Activated naive CD4-positive, alpha-beta T cell treated with anti-CD3 and anti-CD28 coated beads for 36 hours (primary cell): ENCODE measurements at places on chromosomes 6 and 20. TPM values are rescaled to one million over a fixed set of nuclear protein-coding genes. Genes with fewer than 3 reads are reported as not detected.

The PPARD gene
- total RNA-seq, result 11.2 TPM

The TPX2 gene
- total RNA-seq, result 175 TPM

The DEFB124 gene
- total RNA-seq, result not detected

DNA sequence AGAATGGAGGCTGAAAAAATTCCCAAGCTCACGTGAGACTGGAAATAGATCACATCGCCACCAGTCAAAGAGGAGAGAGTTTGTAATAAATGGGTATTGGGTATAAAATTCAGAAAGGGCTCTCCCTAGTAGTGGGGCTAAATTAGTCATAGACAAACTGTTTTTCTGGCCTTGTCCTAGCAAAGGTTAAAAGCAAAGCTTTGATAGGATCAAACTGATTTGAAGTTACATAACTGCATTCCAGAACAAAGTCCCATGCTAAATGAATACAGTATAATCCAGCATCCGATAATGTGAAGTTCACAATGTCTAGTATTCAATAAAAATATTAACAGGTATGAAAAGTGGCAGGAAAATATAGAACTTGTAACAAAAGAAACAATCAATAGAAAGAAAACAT, 149.8 kb upstream of the ATXN1 start:
- no peak overlapping the region for H3K27ac ChIP-seq
- no peak overlapping the region for H3K4me3 ChIP-seq
- H3K36me3 ChIP-seq, result no peaks in the 10 kb centered on the region
- DNase-seq, result no peak
- H3K27me3 ChIP-seq, result peaks cover 9% of the 10 kb centered on the region

The ADAM33 gene
- not detected for total RNA-seq

The PXDC1 gene
- 0.17 TPM for total RNA-seq

The BNIP5 gene
- not detected for total RNA-seq

The SLC2A10 gene
- total RNA-seq, result not detected

- H3K4me1 ChIP-seq, result peaks cover 24% of the 10 kb centered on the region
- peaks cover 61% of the 10 kb centered on the region for H3K36me3 ChIP-seq
- no peaks in the 10 kb centered on the region for H3K27me3 ChIP-seq
- H3K27ac ChIP-seq, result peak overlapping the region; percentile 99
- DNase-seq, result peak; percentile 70
These were observed 838 bp downstream of the TNFAIP3 start for GRCh38 chr6:137867685-137868509.

DNA sequence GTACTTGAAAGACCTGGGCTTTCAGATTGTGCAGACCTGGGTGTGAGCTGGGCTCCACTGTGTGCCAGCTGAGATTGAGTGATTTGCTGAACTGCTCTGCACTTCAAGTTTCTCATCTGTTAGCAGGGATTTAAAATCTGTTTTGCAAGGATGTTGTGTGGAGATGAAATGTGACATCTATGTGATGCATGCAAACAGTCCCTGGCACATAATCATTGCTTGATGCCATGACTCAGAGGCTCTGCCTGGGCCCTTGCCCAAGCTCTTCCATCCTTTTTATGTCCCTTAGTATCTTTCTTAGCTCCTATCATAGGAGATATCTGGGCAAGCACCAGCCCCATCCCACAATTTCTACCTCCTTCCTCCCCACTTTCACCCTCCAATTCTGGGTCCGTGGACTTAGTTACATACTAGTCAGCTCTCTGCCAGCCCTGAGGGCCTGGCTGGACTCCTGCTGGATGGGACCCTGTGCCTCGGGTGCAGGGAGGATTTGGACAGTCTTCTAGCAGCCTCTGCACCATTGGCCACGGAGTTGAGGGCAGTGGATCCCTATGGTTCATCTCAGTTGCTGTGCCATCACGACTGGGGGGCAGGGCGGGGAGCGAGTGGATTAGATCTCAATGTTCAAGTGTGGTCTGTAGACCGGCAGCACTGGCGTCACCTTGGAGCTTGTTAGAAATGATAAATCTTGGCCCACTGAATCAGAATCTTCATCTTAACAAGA, 103.6 kb downstream of the MAP3K7 start:
- no peak overlapping the region for H3K4me3 ChIP-seq
- H3K27me3 ChIP-seq, result no peaks in the 10 kb centered on the region
- no peak overlapping the region for H3K27ac ChIP-seq
- DNase-seq, result no peak

GRCh38 chr6:40977695-40978094, 61.3 kb downstream of the UNC5CL start:
- H3K4me3 ChIP-seq, result no peak overlapping the region
- no peak for DNase-seq
- peaks cover 49% of the 10 kb centered on the region for H3K27me3 ChIP-seq
- H3K4me1 ChIP-seq, result no peaks in the 10 kb centered on the region
- H3K36me3 ChIP-seq, result no peaks in the 10 kb centered on the region

GRCh38 chr20:52905241-52905994, 66.7 kb upstream of the TSHZ2 start:
- H3K36me3 ChIP-seq, result no peaks in the 10 kb centered on the region
- peaks cover 8% of the 10 kb centered on the region for H3K27me3 ChIP-seq
- no peak for DNase-seq
- peaks cover 2% of the 10 kb centered on the region for H3K4me1 ChIP-seq
- H3K4me3 ChIP-seq, result no peak overlapping the region

The CRISP3 gene
- not detected for total RNA-seq

The BPIFA1 gene
- not detected for total RNA-seq

DNA sequence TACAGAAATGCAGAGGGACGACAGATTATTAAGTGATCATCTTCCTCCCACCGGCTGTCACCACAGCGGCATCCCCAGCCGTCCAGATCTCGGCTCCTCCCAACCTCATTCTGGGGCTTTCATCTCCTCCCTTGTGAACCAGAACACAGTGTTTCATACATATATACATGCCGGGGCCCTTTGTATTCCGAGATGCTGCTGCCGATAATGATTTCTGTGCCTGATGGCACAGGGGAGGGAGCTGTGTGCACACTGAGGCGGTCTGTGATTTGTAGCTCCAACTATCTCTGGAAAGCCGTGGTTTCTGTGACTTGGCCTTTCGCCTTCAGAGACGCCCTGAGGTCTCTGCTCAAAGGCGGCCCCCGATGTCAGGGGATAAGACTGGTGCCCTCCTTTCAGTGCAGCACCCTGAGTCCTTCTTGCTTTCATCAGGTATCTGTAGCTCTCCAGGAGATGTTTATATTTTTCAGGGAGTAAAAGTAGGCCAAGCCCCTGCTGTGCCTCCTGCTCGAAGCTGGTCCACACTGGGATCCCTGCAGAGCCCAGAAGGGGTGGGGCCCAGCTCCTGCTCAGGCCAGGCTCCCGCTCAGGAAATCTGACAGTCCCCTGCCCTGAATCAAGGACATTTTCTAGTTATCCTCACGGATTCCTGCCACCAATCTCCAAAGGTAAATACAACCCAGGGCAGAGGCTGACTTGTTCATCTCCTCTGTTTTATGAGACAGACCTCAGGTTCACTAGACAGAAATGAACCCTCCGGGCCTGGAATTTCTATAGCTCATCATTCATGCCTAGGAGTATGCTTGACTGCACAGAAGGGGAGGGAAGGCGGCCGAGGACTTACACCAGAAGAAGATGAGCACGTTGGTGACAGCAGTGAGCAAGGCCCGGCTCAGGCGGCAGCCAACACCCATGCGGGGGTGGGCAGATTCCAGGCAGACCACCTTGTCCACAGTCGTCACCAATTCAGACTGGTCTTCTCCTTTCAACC, 11.2 kb downstream of the LEMD2 start:
- DNase-seq, result no peak
- no peak overlapping the region for H3K27ac ChIP-seq
- H3K27me3 ChIP-seq, result no peaks in the 10 kb centered on the region
- H3K4me1 ChIP-seq, result peaks cover 5% of the 10 kb centered on the region

GRCh38 chr20:20548527-20549266, 163.7 kb downstream of the RALGAPA2 start:
- DNase-seq, result no peak
- H3K4me3 ChIP-seq, result no peak overlapping the region
- no peaks in the 10 kb centered on the region for H3K27me3 ChIP-seq
- peaks cover 26% of the 10 kb centered on the region for H3K36me3 ChIP-seq
- no peak overlapping the region for H3K27ac ChIP-seq

The CFAP61 gene
- not detected for total RNA-seq

DNA sequence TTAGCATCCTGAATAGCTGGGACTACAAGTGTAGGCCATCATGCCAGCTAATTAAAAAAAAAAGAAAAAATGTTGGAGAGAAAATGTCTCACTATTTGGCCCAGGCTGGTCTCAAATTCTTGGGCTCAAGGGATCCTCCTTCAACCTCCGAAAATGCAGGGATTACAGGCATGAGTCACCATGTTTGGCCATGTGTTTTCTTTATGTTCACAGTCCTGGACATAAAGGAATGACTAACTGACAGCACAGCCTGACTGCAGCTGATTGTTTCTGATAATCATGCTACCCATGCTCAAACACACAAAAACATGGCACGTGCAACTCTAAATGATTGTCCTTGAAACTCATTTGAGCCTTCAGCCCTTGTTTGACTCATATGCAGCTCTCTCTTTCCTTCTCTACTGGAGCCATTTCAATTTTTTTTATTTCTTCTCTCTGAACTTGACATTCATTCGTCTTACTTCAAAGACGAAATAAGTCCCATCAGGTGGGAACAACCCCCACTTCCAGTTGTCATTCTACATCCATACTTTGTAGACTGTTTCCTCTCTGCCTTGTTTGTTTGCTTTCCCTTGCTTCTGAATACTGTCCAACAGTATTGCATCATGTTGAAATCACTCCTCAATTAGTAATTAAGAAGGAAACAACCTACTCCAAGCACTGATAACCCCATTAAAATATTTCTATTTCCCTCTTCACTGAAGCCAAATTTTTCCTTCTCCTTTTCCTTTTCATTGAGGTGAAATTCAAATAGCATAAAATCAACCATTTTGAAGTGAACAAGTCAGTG, 413.0 kb downstream of the BMP2 start:
- no peaks in the 10 kb centered on the region for H3K4me1 ChIP-seq
- no peak overlapping the region for H3K27ac ChIP-seq
- no peak for DNase-seq

The EMILIN3 gene
- not detected for total RNA-seq

The KCNQ5 gene
- 11.8 TPM for total RNA-seq

DNA sequence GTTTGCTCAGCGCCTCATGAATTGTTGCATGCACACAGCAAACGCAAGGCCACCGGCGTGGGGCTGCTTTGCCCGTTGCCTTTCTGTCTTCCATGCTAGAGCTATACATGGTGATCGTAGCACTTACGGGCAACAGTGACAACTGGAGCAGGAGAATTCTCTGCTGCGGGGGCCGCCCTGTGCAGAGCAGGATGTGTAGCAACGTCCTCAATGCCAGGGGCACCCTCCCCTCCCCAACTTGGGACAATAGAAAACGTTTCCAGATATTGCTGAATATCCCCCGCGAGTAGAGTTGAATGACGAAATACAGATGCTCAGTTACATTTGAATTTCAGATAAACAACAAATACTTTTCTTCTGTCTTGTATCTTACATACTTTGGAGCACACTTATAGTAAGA, 198.7 kb downstream of the TFAP2C start:
- no peaks in the 10 kb centered on the region for H3K4me1 ChIP-seq
- H3K4me3 ChIP-seq, result no peak overlapping the region
- no peak for DNase-seq
- no peak overlapping the region for H3K27ac ChIP-seq
- peaks cover 30% of the 10 kb centered on the region for H3K27me3 ChIP-seq

The GMNN gene
- 84.9 TPM for total RNA-seq

DNA sequence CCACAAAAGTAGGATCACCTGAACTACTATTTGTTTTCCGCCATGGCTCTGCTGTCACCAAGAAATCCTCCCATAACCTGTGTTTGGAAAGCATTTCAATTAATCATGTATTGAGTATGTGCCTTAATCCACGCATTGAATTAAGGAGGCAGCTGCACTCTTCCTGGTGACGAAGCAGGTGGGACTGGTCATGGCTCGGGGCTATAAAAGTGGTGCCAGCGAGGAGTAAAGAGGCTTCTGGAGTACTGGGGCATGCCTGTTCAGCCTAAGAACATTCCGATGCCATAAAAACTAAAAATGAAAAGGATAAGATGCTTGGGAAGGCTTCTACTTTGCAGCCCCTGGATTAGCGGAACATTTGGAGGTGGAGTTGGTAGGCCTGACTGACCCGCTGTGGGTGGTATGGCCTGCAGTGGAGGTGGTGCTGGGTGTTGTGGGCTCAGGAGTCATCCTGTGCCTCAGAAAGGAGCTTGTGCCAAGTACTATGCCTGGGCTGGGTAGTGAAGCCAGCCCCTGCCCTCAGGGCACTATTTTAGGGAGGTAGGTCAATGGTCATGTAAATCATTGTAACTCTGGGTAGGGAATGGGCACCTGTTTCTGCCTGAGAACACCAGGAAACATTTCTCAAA, 110.5 kb downstream of the B3GAT2 start:
- peaks cover 1% of the 10 kb centered on the region for H3K36me3 ChIP-seq
- no peak for DNase-seq
- peaks cover 3% of the 10 kb centered on the region for H3K4me1 ChIP-seq
- no peaks in the 10 kb centered on the region for H3K27me3 ChIP-seq

GRCh38 chr6:106885679-106886078, 88.8 kb downstream of the CD24 start:
- DNase-seq, result no peak
- H3K36me3 ChIP-seq, result no peaks in the 10 kb centered on the region
- no peaks in the 10 kb centered on the region for H3K4me1 ChIP-seq
- H3K4me3 ChIP-seq, result no peak overlapping the region
- H3K27me3 ChIP-seq, result peaks cover 7% of the 10 kb centered on the region
- H3K27ac ChIP-seq, result no peak overlapping the region

- H3K4me1 ChIP-seq, result peaks cover 25% of the 10 kb centered on the region
- no peak for DNase-seq
- H3K27ac ChIP-seq, result no peak overlapping the region
These were observed 2.2 kb upstream of the DEK start for GRCh38 chr6:18266523-18266912.

- DNase-seq, result peak; percentile 63
- H3K27me3 ChIP-seq, result peaks cover 6% of the 10 kb centered on the region
- no peaks in the 10 kb centered on the region for H3K36me3 ChIP-seq
- peaks cover 16% of the 10 kb centered on the region for H3K4me1 ChIP-seq
These were observed 1.5 kb downstream of the TP53INP2 start for GRCh38 chr20:34705397-34706301.

GRCh38 chr20:45049438-45049837, 51.5 kb downstream of the KCNS1 start:
- peaks cover 69% of the 10 kb centered on the region for H3K4me1 ChIP-seq
- peak overlapping the region; percentile 0 for H3K4me3 ChIP-seq
- H3K27me3 ChIP-seq, result no peaks in the 10 kb centered on the region
- H3K27ac ChIP-seq, result peak overlapping the region; percentile 67
- peaks cover 13% of the 10 kb centered on the region for H3K36me3 ChIP-seq
- DNase-seq, result no peak

The SGK2 gene
- 0.27 TPM for total RNA-seq

The LTB gene
- total RNA-seq, result 52.3 TPM

The TINAG gene
- total RNA-seq, result not detected
